ENCODE measurements at places on chromosomes 3 and 15.

DNA sequence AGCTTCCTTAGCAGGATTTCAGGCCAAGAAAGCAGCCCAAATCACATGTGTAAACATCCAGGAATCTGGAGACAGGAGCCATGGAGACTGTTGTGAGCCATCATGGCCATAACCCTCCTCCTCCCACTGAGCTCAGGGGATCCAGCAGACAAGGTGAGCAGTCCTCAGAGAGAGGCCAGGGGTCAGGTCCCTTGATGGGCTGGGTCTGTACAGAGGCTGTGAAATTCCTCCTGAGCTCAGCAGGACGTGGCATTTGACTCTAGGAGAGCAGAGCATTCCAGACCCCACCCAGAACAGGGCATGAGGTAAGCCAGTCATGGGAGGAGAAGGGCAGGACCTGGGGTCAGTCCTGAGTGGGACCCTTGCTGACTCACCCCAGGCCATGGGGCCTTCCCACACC is 67.0 kb upstream of the ACAN start:
- DNase-seq, result no peak

- DNase-seq, result no peak
Observed at GRCh38 chr3:100210772-100211135, 50.0 kb upstream of the TBC1D23 start.

DNA sequence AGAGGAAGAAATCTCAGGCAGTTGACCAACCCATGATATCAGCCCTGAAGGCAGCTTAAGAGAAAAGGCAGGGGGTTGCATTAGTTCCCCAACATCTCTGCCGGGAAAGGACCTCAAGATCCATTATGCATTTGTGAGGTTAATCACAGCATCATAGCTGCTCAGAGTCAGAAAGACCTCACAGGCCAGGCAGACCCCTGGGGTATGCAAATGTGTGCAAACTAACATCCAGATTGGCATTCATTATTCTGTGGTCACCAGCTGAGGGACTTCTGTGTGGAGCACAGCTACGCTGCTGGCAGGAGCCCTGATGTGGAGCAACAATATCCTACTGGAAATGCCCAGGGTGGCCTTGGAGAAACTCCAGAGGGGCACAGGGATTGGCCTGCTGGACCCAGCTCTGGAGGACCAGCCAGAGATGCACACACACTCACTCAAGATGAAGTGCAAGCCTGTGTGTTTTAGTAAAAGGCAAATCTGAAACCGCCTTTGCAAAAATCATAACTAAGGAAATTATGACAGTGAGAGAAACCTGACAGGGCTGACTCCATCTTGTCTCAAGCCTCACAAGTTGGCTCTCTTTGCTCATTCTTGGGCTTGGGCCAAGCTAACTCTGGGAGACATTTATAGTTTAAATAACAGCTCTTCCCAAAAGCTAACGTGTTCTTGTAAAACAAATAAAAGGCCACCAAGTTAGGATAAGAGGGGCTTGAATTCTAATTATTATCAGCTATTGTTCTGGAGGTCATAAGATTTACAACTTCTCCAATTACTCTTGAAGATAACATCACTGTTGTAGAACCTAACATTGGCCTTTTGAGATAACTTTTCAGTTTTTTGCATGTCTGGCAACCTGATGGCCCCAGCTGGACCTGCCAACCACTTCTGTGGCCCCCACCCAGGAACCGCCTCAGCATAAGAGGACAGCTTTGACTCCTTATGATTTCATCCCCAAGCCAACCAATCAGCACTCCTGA is 257.1 kb downstream of the UACA start:
- DNase-seq, result no peak

DNA sequence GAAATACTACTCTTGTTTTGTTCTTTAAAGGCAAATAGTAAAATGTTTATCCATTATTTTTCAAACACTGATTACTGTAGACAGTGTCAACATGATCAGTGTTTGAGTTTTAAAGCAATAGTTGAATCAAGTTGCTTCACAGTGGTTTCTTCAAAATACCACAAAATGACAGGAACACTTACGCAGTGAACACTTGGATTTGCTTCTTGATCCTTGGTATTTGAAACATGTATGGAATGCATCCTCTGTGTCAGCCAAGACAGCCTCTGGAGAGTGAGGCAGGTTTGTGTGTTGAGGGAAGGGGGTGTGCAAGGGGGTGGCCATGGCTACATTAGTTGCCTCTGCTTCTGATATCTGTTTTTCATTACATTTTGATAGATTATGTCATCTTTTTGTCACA is 413.0 kb downstream of the RBMS3 start:
- no peak for DNase-seq

GRCh38 chr3:62015111-62015510 is 358.2 kb downstream of the FEZF2 start:
- DNase-seq, result no peak

GRCh38 chr3:14143271-14144225 is 18.7 kb downstream of the TMEM43 start:
- DNase-seq, result no peak

- no peak for DNase-seq
Observed at GRCh38 chr3:123883701-123884202, 380 bp downstream of the MYLK start.

DNA sequence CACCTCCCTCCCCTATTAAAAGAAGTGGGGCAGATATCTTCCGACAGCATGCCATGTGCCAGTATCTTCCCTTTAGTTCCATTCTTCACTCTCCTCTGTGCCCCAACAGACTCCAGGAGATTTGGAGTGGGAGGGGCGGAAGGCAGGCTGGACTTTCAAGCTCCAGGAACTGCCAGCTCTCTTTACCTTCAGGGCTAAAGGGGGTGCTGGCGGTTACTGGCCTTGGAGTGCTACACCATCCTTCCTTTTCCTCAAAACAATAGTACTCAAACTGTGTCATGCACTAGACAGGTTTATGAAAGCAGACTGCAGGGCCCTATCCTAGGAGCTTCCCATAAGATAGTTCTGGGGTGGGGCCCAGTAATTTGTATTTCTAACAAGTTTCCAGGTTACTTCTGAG is 6.0 kb downstream of the LINS1 start:
- DNase-seq, result no peak

- no peak for DNase-seq
Observed at GRCh38 chr3:29805757-29806156, 524.9 kb downstream of the RBMS3 start.

DNA sequence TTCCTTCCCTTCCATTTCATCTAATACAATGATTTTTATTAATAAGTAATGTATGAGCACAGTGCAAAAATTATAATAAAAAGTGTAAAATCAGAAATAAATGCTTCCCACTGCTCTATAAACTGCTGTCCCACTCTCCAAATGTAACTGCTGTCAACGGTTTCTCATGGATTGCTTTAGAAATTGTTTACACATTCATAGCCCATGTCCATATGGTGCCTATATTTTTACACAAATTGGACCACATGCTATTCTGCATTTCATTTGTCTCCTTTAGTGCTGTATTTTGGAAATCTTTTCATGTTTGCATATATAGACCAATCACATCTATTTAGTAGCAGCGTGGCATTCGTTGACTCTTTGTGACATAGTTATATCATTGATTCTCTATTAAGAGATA is 164.7 kb upstream of the SLCO3A1 start:
- DNase-seq, result no peak

DNA sequence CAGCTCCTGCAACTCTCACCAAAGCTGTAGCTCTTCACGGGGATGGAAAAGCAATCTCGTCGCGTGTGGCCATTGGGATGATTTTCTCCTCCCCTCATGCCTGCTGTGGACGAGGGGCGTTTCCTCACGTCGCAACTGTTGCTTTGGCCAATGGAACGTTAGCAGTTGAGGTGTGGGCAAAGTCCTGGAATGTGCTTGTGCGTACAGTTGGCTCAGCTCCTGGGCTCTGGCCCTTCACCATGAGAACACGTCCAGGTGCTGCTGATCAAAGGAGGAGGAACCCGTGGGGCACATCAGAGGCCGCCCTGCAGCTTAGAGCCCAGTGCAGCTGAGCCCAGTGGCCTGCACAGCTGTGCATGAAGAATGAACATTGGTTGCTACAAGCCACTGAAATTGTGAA is 186.1 kb downstream of the TJP1 start:
- no peak for DNase-seq

- no peak for DNase-seq
Observed at GRCh38 chr3:16402451-16402850, 111.0 kb downstream of the RFTN1 start.
